Uterus (tissue), 4 donors: ENCODE measurements at places on chromosomes 1 and 21. TPM values are rescaled to one million over a fixed set of nuclear protein-coding genes. Genes with fewer than 3 reads are reported as not detected.

The TMEM200B gene
- 39.7 TPM for total RNA-seq

The RPTN gene
- not detected for total RNA-seq

The OR2L13 gene
- not detected for total RNA-seq

The SLC37A1 gene
- 2.3 TPM for total RNA-seq

The TEX50 gene
- total RNA-seq = not detected

The TMEM82 gene
- total RNA-seq = not detected

The SLC45A1 gene
- 12.2 TPM for total RNA-seq

DNA sequence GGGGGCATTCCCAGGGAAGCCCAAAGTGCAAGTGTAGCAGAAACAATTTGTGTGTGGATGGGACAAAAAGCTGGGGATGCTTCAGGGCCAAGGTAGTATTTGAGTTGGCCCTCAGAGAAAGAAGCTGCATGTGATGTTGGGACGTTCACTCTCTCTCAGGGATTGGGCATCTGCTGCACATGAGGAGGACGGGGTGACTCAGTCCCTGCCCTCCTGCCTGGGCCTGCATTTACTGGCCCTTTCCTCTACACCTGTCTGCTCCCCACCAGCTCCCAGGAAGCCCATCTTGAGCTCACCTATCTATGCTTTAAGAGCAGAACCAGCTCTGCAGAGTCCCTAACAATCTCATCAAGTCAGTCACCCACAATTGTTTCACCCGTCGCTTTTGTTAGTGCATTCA, 23.5 kb upstream of the MPZL1 start:
- H3K36me3 ChIP-seq = no peaks in the 10 kb centered on the region
- DNase-seq = no peak
- H3K4me1 ChIP-seq = no peaks in the 10 kb centered on the region
- H3K27me3 ChIP-seq = no peaks in the 10 kb centered on the region
- no peak overlapping the region for H3K4me3 ChIP-seq
- H3K27ac ChIP-seq = no peak overlapping the region

DNA sequence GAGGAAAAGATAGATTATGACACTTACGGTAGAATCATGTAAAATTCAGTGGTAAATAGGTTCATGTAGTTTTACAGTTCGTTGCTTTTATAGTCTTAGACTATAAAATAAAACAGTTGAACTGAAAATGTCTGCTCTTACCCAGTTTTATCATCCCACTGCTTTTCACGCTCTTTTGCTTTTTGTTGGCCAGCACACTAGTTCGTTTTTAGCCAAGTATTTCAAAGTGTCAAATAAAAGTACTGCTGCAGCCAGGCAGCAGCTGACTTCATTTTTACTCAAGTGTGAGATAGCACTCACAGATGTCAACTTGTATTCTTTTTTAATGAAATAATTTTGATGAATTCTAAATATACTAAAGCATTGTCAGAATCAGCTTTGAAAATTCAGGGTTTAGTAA, 18.5 kb upstream of the BTG3 start:
- no peaks in the 10 kb centered on the region for H3K36me3 ChIP-seq
- peak overlapping the region; percentile 15 for H3K27ac ChIP-seq
- H3K27me3 ChIP-seq = no peaks in the 10 kb centered on the region
- DNase-seq = peak; percentile 22
- H3K4me3 ChIP-seq = no peak overlapping the region

DNA sequence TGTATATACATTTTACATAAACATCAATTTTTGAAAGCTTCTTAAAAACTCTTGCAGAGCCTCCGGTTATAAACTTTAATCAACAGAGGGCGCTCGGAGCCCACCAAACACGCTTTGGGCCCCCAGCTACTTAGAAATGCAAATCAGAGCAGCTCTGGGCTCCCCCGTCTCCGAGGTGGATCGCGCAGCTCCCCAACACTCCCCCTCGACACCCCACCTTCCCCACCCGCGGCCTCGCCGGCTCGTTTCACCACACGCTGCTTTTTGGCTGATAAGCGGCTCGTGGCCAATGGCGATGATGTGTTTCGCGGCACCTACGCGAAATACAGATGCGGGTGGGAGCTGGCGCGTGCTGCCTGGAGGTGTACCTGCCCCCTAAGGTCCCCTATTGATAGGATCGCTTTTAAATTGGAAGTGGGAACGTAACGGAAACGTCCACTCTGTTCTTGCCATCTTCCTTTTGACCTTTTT, 1.7 kb upstream of the KIF26B start:
- H3K27me3 ChIP-seq = peaks cover 6% of the 10 kb centered on the region
- peak; percentile 42 for DNase-seq
- peak overlapping the region; percentile 41 for H3K4me3 ChIP-seq
- H3K27ac ChIP-seq = no peak overlapping the region
- peaks cover 32% of the 10 kb centered on the region for H3K4me1 ChIP-seq
- no peaks in the 10 kb centered on the region for H3K36me3 ChIP-seq

DNA sequence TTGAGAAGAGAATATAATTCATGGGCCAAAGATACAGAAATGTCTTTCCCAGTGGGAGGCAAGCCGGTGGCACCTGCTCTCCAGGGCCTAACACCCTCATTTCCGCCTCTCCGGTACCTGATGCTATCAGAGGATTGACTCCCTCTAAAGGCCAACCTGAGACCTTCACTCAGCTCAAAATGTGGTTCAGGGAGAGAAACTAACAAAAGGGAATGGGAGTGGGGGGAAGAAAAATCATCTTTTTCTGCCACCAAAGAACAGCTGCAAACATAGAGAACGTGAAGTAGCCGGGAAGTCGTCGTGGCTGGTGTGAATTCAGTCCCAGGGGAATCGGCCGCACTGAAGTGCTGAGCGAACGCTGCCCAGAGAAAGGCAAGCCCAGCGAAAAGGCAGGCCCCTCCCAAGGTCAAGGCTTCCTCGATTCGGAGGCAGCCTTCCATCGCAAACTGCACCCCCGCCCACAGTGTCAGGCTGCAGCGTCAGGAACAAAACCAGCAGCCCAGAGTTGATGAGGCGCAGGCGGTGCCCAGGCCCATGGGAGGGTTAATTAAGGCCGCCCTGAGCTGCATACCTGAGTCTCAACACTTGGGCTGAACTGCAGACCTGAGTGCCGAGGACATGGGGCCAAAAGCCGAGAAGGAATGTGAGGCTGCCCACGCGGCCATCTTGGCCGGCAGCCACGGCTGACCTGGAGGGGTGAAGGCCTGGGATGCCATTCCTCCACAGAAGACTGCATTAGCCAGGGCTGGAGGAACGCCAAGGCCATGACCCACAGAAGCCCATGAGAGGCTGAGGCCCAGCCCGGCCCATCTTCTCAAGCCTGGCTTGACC, 160.2 kb downstream of the PSMG1 start:
- no peaks in the 10 kb centered on the region for H3K27me3 ChIP-seq
- H3K36me3 ChIP-seq = no peaks in the 10 kb centered on the region
- no peak overlapping the region for H3K4me3 ChIP-seq
- H3K4me1 ChIP-seq = peaks cover 4% of the 10 kb centered on the region

- no peak overlapping the region for H3K27ac ChIP-seq
- H3K4me3 ChIP-seq = no peak overlapping the region
- H3K36me3 ChIP-seq = no peaks in the 10 kb centered on the region
- no peak for DNase-seq
- H3K4me1 ChIP-seq = no peaks in the 10 kb centered on the region
These were observed 151.9 kb downstream of the TNFSF18 start for GRCh38 chr1:172898866-172899265.

- no peaks in the 10 kb centered on the region for H3K27me3 ChIP-seq
These were observed 30.2 kb downstream of the NDC1 start for GRCh38 chr1:53807916-53808315.

DNA sequence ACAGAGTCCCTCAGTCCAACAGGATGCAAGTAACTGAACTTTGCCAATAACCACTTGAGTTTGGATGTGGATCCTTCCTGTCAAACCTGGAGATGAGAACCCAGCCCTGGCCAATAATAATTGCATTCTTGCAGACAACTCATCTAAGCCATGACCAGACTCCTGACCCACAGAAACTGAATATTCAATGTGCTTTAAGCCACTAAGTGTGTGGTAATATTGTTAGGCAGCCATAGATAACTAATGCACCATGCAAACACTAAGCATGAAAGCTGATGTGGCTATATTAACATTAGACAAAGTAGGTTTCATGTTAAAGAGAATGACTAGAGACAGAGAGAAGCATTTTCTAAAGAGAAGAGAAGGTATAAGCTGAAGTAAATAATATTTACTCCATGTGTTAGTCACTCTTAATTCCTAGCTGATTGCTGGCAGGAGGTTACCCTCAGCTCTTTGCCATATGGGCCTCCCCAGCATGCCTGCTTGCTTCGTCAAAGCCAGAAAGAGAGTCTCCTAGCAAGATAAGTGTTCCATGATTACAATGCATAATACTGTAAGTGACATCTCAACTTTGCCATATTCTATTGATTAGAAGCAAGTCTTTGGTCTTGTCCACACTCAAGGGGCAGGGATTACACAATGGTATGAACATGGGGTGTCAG, 276.4 kb upstream of the PLXNA2 start:
- no peaks in the 10 kb centered on the region for H3K27me3 ChIP-seq
- no peak overlapping the region for H3K4me3 ChIP-seq
- DNase-seq = no peak
- H3K4me1 ChIP-seq = no peaks in the 10 kb centered on the region
- no peak overlapping the region for H3K27ac ChIP-seq

- no peaks in the 10 kb centered on the region for H3K36me3 ChIP-seq
- H3K27me3 ChIP-seq = no peaks in the 10 kb centered on the region
- DNase-seq = no peak
- no peaks in the 10 kb centered on the region for H3K4me1 ChIP-seq
- no peak overlapping the region for H3K4me3 ChIP-seq
- no peak overlapping the region for H3K27ac ChIP-seq
These were observed 87.2 kb downstream of the PEX14 start for GRCh38 chr1:10561955-10562354.

DNA sequence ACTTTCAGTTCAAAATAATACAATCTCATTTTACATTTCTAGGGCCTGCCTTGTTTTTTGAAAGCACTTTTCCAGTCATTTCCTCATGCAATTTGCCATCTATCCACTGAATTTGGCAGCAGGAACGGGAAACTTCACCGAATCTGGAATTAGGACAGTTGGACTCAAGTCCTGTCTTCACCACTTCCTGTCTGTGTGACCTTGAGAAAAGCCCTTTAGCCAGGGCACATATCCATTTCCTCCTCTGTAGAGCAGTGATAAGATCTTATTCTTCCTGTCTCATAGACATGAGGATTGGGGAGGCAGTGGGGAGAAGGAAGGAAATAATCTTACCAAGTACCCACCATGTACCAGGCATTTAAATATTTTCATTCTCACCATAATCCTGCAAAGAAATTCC, 12.0 kb downstream of the VAV3 start:
- no peak overlapping the region for H3K4me3 ChIP-seq
- no peak overlapping the region for H3K27ac ChIP-seq
- DNase-seq = no peak

- no peaks in the 10 kb centered on the region for H3K27me3 ChIP-seq
- no peak for DNase-seq
- no peaks in the 10 kb centered on the region for H3K36me3 ChIP-seq
- H3K4me3 ChIP-seq = no peak overlapping the region
- H3K4me1 ChIP-seq = no peaks in the 10 kb centered on the region
These were observed 29.5 kb downstream of the LDLRAP1 start for GRCh38 chr1:25572708-25573590.

DNA sequence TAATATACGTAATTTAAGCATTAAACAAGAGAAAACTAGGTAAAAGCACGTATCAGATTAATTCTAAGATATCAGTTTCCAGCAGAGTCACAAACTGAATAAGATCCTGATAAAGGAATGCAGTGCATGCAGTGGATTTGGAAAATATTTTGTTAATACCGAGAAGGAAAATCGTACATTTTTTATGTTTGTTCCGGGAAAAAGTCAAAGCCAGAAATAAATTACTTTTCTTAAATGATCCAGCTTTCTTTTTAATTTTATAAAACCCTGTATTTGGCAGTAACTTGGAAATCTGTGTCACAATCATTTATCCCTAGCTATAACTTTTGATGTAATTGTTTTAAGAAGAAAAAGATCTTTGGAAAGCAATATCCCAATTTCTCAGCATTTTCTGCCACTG, 955 bp downstream of the PALMD start:
- no peaks in the 10 kb centered on the region for H3K27me3 ChIP-seq
- no peaks in the 10 kb centered on the region for H3K36me3 ChIP-seq
- H3K4me1 ChIP-seq = peaks cover 6% of the 10 kb centered on the region
- H3K27ac ChIP-seq = peak overlapping the region; percentile 78
- no peak for DNase-seq

GRCh38 chr1:166844791-166845190, 5.5 kb downstream of the POGK start:
- no peak for DNase-seq
- H3K27me3 ChIP-seq = no peaks in the 10 kb centered on the region
- H3K4me3 ChIP-seq = no peak overlapping the region
- H3K4me1 ChIP-seq = no peaks in the 10 kb centered on the region

DNA sequence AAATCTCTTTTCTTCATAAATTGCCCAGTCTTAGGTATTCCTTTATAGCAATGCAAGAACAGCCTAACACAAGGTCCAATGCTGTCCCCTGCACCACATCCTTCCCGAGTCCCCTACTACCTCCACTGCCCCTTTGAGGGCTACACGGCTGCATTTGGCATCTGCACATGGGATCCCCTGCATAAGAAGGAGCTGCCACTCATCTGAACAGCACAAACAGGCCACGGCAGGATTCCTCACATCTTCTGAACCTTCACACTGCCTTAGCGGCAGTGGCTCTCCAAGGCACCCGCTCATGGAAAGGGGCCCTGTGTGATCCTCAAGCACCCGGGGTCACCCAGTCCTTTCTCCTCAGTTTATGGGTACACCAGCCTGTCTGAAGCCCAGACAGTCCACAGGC, 29.2 kb upstream of the BACE2 start:
- peaks cover 8% of the 10 kb centered on the region for H3K4me1 ChIP-seq
- H3K27me3 ChIP-seq = no peaks in the 10 kb centered on the region
- no peak overlapping the region for H3K4me3 ChIP-seq
- no peak overlapping the region for H3K27ac ChIP-seq

- H3K27me3 ChIP-seq = no peaks in the 10 kb centered on the region
- no peaks in the 10 kb centered on the region for H3K36me3 ChIP-seq
- H3K4me1 ChIP-seq = no peaks in the 10 kb centered on the region
- no peak overlapping the region for H3K27ac ChIP-seq
These were observed 60.5 kb downstream of the RABGAP1L start for GRCh38 chr1:174219606-174220370.

GRCh38 chr1:53890522-53890941, 935 bp upstream of the YIPF1 start:
- no peaks in the 10 kb centered on the region for H3K4me1 ChIP-seq
- no peak overlapping the region for H3K4me3 ChIP-seq
- no peaks in the 10 kb centered on the region for H3K36me3 ChIP-seq
- no peak for DNase-seq
- H3K27ac ChIP-seq = peak overlapping the region; percentile 79

- DNase-seq = no peak
- no peak overlapping the region for H3K27ac ChIP-seq
- no peaks in the 10 kb centered on the region for H3K4me1 ChIP-seq
- no peaks in the 10 kb centered on the region for H3K27me3 ChIP-seq
- no peak overlapping the region for H3K4me3 ChIP-seq
These were observed 103.1 kb downstream of the ATP6V1G3 start for GRCh38 chr1:198437332-198437731.

- H3K4me1 ChIP-seq = no peaks in the 10 kb centered on the region
- H3K36me3 ChIP-seq = no peaks in the 10 kb centered on the region
- H3K27ac ChIP-seq = no peak overlapping the region
- no peak overlapping the region for H3K4me3 ChIP-seq
- no peak for DNase-seq
- H3K27me3 ChIP-seq = no peaks in the 10 kb centered on the region
These were observed 17.7 kb downstream of the ATPAF1 start for GRCh38 chr1:46650491-46650890.
